ENCODE measurements at places on chromosomes 1 and 21.

DNA sequence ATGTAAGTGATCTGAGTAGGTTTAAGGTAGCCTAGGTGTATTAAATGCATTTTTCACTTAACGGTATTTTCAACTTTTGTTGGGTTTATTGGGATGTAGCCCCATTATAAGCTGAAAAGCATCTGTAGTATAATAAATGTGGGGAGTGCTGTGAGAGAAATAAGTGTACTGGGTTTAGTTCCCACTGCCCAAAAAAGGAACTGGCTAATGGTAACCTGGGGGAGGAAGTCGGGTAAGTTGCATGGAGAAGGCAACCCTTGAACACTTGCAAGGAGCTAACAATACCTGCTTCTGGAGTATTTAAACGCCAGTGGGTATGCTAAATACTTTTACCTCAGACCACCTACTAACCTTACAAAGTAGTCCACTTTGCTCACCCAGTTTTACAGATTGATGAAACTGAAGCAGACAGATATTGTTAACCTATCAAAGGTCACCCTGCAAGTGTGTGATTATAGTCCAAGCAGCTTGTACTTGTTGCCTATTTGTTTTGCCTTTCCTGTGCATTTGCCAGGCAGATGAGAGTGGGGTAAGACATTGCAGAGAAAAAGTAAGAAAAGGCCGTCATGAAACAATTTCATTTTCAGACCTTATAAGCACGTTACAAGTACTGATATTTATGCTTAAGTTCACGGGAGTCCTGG, 7.6 kb upstream of the SHISA4 start:
- no peak for DNase-seq

GRCh38 chr1:86155051-86155806, 1.3 kb downstream of the COL24A1 start:
- peak; percentile 83 for DNase-seq

DNA sequence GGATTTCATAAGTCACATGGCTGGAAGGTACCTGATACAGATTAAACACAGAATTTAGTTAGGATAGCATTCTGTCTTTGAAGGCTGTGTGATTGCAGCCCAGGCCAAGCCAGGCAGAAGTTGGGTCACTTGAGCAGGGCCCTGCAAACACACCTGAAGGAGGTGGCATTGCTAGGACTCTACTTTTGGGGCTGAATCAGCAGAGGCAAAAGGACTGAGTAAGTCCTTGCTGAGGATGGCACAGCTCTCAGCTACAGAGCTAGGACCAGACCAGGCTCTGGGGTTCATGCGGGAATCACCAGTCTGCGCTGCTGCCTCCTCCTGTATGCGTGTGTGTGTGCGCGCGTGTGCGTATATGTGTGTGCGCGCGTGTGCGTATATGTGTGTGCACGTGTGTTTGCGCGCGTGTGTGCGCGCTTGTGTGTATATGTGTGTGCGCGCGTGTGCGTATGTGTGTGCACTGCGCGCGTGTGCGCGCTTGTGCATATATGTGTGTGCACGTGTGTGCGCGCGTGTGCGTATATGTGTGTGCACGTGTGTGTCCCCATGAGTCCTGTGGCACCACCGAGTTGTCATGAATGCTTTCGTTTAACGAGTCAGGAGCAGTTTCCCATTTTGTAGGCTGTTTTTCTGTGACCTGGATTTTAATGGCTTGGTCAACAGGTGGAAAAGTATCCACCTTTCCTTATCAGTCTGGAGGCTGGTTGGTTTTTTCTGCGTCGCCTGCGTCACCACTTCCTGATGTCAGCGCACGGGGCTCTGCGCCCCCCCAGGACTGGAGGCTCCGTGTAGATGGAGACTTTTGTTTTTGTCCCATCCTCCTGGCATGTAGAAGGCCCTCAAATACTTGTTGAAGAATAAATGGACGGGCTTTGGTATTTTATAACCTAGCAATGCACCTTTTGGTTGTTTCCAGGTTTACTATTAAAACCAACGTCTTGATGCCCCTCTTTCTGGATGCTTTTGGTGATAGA, 34.7 kb downstream of the ADARB1 start:
- no peak for DNase-seq

DNA sequence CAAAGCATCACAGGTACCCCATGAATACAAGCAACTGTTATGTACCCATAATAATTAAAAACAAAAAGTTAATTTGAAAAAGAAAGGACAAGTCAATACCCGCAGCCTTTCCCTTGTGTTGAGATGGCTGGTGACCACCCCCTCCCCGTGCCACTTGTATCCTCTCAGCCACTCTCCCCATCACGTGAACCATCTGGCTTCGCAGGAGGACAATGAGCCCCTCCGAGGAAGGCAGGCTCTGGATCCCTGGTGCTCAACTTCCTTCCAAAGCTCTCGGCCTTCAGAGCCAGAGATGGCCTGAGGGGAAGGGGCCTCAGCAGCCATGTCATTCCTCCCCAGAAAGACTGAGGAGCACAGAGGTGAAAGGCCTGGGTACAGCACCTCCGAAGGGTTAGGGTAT, 120.4 kb upstream of the RAB4A start:
- DNase-seq, result no peak

DNA sequence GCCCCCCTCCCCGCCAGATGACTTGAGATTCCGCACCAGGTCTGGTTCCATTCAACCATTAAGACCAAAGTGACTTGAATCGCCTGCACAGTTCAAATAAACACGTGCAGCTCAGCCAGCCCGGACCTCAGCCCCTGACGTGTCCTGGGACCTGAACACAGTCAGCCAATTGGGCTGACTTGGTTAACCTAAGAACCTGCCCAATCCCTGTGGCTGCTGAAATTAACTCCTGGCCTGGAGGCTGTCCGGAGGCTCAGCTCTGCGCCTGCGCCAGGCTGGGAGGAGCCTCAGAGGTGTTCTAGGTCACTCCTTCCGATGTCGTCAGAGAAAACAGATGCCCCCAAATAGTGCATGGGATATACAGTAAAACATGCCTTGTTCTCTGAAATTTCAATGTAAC, 73.4 kb downstream of the SCCPDH start:
- no peak for DNase-seq

- DNase-seq, result no peak
Observed at GRCh38 chr1:101203820-101204540, 32.8 kb upstream of the S1PR1 start.

DNA sequence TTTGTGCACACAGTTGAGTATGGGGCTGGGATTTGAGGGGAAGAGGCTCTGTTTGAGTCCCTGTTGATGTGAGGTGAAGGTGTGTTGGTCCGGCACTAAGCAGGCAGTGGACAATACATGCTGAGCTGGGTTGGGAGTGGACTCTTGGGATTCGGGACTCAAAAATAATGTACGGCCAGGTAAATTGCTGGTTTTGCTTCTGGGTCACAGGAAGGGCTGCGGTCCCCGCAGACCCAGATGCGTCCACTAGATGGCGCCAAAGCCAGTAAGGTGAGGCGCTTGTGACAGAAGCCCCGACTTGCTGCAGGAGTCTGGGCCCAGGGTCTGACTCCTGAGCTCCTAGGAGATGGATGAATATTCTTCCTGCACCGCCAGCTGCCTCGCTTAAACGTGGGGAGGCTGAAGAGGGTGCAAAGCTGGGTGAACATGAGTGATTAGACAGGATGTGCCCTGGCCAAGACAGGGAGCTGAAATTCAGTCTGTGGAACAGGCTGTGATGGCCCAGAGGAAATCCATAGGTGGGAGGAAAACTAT, 61.4 kb downstream of the ACBD3 start:
- peak; percentile 93 for DNase-seq

GRCh38 chr1:167638064-167638463, 8.0 kb downstream of the RCSD1 start:
- DNase-seq, result no peak

DNA sequence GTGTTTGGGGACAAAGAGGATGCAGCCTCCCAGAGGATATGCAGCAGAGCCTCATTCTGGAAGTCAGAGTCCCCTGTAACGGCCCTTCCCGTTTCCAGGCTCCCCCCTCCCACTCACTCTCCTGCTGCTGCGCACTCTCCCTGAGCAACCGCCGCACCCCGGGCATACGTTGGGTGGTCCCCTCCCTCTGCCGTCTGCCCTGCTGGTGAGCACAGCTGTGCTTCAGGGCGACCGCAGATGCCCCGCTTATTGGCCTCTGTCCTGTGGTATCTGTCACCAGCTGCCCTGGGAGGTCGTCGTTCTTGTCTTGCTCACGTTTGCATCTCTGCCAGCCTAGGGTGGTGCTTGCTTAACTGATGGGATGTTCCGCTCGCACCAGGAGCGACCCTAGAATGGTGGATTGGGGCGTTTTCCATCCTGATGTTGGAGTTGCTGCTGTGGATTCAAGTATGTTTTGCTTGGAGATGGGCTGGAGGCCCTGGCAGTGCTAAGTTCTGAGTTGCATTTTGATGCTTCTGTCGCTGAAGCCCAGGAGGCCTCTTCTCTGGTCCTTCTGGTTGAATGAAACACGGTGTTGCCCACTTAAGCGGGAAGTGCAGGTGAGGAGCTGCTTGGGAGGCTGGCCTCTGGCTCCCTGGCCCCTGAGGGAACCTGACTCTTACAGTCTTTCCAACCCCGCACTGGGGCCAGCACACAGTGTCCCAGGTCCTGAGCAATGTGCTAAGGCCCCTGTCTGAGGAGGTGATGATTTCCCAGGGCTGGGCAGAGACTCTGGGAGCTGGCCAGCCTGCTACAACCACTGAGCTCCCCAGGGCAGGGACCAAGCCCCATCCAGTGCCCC, 3.2 kb downstream of the TMEM201 start:
- peak; percentile 19 for DNase-seq

DNA sequence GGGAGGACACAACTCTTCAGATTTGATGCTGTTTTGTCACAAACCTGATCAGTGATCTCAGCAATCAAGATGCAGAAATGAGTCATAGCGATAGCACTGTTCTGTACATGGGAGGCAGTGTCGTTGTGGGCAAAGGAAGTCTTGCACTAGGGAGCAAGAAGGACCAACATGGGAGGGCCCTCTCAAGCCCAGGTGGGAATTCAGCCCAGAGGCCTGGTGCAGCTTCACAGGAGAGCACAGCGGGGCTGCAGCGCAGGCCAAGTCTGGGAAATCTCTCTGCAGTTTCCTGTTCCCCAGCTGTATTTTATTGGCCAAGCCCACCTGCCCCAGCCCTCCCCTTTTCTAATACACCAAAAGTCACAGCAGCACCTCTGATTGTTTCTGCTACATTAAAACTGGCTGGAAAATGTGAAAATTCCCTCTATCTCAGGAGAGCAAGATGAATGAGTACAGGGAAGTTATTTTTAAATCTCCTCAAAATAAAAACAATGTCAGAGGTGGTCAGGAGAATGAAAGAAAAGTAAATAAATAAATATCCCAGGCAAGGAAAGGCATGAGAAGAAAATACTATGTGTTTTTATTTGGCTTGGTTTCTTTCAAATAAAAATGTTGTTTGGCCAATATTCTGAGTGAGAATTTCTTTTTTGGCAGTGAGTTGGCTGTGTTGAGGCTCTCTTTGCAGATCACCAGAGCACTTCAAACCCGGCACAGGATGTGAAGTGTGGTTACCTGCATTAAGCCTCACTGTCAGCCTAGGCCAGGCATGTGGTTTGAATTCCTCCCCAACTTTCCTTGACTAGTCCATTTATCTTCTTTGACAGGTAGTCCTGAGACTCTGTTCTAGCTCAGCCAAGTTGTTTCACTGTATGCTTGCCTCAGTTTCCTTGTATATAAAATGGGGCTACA, 422.1 kb downstream of the PLPP3 start:
- no peak for DNase-seq

- DNase-seq, result no peak
Observed at GRCh38 chr1:20200966-20201365, 14.6 kb upstream of the PLA2G2C start.

GRCh38 chr1:147072482-147073432, 99.5 kb downstream of the PRKAB2 start:
- DNase-seq, result peak; percentile 77

DNA sequence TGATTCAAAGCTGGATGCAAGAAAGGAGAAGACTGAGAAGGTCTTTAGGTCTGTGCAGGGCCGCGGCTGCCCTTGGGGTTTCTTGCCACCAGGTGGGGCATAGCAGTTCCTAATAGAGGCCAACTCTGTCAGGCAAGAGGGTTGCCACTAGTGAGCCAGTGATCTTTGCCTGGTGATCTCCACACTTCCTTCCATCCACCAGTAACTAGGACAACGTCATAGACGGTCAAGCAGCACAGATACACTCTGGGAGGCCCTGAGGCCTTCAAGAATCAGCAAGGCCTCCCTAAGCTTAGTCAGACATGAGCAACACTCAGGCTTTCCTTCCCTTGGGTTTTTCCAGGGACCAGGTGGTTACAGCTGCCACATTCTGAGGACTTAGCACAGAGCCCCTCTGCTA, 32.9 kb upstream of the ATP2B4 start:
- DNase-seq, result no peak

GRCh38 chr1:15417059-15417934, 7.6 kb downstream of the EFHD2 start:
- DNase-seq, result no peak

DNA sequence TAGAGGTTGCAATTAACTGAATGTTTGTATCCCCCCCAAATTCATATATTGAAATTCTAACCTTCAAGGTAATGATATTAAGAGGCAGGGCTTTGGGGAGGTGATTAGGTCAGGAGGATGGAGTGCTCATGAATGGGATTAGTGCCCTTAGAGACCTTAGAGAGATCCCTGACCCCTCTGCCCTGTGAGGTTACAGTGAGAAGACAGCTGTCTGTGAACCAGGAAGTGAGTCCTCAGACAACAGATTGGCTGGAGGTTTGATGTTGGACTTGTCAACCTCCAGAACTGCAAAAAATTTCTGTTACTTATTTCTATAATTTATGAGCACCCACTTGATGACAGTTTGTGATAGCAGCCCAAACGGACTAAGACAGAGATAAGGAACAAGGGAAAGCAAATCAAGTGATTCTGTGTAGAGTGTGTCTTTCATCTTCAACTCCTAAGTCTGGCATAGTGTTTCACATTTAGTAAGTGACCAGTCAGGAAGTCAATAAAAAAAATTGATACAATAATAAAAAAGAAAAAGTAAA, 30.0 kb upstream of the RWDD3 start:
- no peak for DNase-seq

DNA sequence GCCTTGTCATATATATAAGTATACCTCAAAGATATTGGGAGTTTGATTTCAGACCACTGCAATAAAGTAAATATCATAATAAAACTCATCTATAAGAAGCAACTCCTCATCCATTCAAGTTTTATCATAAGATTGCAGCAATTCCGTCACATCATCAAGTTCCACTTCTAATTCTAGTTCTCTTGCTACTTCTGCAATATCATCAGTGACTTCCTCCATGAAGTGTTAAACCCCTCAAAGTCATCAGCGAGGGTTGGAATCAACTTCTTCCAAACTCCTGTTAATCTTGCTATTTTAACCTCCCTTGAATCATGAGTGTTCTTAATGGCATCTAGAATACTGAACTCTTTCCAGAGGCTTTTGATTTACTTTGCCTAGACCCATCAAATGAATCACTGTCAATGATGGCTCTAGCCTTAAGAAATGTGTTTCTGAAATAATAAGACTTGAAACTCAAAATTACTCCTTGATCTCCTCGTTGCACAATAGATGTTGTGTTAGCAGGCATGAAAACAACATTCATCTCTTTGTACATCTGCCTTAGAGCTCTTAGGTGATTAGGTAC, 88.3 kb downstream of the RPE65 start:
- DNase-seq, result no peak

Measured in posterior cingulate gyrus (tissue), 11 donors.